ENCODE measurements at places on chromosomes 7 and 10.

GRCh38 chr10:48659790-48660189 is 24.9 kb upstream of the WDFY4 start:
- no peak for DNase-seq

DNA sequence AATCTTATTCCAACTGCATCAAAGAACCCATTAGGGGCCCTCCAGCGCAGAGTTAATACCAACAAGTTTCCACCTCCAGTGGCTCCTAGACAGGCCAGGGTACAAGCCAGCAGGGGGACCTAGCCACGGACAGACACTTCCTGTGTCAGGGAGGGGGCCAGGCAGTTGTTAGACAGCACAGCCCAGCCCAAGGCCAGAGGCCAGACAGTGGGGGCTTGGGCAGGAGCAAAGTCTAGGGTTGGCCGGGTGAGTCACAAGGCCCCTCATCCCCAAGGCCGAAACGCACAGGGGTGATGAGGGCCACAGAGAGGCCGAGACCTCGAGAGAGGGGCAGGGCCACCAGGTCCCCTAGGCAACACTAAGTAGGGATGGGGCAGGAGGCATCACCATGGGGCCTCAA is 19.3 kb upstream of the OPTN start:
- no peak for DNase-seq

- peak; percentile 59 for DNase-seq
Observed at GRCh38 chr10:122565766-122566206, 5.2 kb downstream of the DMBT1 start.

DNA sequence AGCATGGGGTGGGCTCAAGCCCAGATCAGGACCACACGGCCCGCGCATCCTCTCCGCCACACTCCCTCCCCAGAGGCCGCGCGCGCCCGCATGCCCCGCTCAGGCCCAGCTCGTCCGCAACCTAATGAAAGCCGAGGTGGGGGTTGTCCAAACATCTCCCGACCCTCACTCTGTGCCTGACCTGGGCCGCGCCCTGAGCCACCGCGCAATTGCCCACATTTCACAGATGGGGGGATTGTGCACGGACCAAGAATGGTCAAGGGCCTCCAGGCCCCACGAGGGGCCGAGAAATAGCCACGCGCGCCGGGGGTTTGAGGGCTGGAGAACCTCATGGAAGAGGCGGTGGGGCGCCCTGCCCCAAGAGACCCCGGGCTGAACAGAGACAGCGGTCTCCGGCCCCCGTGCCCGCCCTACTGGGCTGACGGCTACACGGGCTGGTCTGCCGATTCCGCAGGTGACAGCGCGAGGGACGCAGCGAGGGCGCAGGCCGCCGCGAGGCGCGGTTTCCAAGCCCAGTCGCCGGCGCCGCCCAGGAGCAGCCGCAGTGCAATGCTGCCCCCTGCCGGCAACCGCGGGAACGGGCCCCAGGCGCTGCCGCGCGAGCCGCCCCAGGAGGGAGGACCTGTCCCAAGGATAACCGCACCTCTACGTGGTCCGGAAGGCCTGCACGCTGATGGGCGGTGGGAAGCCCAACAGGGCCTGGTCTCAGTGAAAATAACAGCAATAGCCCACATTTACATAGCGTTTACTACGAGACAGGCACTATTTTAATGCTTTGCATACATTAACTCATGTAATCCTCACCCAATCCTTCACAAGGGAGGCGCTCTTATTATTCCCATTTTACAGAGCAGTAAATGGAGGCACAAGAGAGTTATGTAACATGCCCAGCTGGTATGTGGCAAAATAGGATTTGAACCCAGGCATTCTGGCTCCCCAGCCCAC is 10.5 kb upstream of the GRID1 start:
- DNase-seq, result peak; percentile 37

DNA sequence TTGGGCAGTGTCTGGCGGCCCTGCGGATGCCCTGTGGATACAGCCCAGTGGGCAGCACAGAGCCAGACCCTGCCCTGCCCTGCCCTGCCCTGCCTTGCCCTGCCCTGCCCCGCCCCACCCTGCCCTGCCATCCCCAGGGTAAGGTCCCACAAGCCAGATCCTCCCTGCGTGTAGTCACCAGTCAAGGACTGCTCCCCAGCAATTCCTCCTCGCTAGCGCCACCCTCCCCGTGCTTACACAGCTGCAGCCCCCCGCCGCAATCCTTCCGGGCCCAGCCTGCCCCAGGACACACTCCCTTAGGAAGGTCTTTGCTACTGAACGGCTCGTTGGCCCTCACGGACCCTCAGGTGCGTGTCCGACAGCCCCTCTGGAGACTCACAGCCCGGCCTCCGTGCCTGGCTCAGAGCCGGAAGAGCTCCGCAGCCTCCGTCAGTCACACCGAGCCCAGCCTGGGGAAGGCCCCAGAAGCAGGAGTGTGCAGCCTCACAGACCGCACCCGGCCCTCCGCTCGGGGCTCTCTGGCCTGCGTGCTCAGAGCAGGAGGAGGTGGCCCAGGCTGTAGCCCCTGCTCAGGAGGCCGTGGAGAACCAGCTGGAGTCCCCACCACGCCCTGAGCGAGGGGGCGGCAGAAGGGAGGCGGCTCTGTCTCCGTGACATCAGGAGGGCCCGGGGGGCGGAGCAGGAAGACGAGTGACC is 68.3 kb downstream of the PWWP2B start:
- no peak for DNase-seq

DNA sequence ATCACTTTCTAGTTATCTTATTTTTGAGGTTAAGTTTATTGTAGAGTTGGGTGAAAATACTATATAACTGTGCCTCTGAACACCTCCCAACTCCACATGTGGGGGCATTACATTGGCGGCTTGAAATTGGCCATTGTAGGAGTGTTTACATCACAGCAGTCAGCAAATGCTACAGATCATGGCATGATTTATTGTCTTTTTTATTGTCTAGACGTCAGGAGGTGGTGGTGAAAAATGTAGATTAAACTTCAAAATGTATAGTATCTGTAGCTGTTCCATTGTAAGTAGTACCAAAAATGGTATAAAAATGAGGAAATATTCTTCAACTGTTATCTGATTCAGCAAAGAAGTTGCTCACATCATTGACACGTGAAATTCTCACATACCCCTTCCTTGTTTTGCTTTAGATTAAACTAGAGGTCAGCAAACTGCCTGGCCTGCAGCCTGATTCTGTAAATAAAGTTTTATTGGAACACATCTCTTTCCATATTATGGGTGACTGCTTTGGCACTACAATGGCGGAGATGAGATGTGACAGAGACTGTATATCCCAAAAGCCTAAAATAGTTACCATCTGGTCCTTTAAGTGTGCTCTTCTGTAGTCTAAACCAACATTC is 35.0 kb downstream of the TAF3 start:
- DNase-seq, result no peak

DNA sequence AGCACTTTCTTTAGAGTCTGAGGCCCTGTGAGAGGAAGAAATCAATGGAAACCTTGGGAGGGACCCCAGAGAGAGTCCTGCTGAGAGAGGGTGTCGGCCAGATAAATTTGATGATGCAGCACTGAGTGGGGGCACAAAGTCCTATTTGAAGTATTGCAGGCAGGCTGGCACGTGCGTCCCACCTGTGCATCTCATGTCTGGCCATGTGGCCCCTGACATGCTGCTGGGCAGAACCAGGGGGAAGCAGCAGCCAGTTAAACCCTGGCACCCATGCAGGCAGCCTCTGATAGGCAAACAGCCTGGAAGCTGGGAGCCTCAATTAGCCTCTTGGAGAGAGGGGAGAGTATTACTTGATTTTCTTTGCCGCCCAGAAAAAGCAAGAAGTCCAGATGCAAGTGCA is 180.9 kb downstream of the PLXNA4 start:
- no peak for DNase-seq

DNA sequence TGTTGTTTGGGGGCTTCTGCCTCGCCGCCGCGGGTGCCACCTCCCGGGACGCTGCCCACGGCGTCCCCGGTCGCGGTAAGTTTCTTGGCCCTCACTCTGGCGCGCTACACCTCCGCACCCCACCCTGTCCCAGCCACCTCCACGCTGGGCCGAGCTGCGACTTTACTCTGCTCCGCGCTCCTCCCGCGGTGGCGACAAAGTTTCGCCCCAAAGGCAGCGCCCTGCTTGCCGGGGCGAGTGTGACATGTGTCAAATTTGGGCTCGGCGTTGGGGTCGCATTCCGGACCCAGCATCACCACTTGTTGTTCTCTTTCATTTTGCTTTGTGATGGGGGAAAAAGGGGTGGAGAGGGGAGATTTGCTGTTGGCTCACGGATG is 167.7 kb upstream of the PPP1R3A start:
- no peak for DNase-seq

DNA sequence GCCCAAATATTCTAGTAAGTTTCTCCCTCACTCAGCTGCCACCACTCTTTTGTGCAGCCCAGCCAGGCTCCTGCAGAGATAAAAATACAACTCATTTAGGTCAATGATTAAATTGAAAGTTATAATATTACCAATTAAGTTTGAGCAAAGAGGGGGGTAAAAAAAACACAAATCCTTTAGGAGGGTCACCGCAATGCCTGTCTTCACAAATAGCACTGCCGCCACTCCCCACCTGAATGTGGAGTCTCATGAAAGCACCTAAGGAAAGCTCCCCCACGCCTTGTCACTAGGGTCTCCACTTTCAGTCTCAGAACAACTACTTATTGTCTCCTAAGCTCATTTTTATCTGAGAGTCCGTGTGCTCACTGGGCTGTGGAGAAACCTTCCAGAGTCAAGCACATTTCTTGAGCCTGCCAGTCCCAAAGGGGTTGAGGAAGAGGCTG is 148.7 kb downstream of the FGFR2 start:
- DNase-seq, result no peak

- no peak for DNase-seq
Observed at GRCh38 chr10:17181751-17182150, 19.7 kb downstream of the TRDMT1 start.

- no peak for DNase-seq
Observed at GRCh38 chr7:30434140-30434799, 44.3 kb downstream of the NOD1 start.

DNA sequence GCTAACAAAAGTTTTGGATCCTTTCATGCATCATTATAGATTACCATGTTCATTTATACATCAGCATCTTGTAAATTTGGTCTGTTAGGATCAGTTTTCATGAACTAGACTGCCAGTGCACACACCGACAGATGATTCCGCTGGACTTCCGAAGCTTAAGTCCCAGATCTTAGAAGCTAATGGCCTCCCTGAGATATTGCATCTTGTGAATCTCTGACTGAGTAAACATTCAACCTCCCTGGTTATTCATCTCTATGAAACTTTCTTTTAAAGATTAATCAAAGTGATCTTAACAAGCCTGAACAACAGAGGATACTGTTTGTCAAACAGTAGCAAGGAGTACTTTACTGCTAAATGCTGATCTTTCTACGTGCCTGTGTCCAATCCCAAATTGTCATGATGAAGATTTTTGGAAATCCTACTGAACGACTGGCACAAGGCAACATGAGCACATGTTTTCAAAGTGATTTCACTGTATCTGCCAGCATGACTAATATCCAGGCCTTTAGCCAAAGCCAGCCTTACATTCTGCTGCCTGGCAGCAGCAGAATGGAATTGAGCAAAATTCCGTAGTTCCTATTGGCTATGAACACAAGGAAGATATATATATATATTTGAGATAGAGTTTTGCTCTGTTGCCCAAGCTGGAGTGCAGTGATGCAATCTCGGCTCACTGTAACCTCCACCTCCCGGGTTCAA is 91.3 kb upstream of the ANK3 start:
- no peak for DNase-seq

- DNase-seq, result no peak
Observed at GRCh38 chr7:20442951-20443350, 112.3 kb downstream of the ITGB8 start.

- DNase-seq, result no peak
Observed at GRCh38 chr10:24177636-24178035, 31.3 kb upstream of the KIAA1217 start.

All from SW 1271 (cell line).